ENCODE measurements at places on chromosomes 11 and 22.

- no peak for DNase-seq
Observed at GRCh38 chr11:5665051-5665570, 19.8 kb downstream of the TRIM5 start.

DNA sequence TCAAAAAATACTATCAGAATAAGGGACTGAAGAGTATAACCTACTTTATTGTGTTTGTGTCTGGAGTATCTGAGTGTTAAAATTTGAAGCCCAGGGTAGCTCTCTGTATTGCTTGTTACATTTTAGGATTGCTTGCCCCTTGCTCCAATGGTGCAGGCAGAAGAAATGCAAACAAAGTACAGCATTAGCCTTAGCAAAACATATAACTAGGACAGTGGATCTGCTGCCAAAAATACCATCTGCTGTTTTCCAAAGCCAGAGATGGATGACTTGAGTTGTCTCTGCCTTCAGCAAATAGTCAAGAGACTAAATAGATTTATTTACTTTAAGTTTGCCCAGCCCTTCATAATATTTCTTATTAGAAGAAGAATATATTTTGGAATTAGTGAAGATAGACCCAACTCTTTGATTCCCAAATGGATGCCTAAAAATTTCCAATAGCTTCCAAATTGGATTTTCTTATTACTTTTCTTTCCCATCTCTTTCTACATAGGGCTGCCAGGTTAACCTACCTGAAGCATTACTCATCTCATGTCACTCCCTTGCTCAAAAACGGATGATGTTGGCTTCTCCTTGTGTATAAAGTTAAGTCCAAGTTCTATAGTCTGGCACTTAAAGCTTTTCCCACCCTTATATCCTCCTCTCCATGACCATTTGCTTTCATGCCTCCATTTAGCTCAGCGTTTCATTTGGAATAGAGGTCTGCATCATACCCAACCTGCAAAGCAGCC is 66.3 kb downstream of the LDLRAD3 start:
- no peak for DNase-seq

DNA sequence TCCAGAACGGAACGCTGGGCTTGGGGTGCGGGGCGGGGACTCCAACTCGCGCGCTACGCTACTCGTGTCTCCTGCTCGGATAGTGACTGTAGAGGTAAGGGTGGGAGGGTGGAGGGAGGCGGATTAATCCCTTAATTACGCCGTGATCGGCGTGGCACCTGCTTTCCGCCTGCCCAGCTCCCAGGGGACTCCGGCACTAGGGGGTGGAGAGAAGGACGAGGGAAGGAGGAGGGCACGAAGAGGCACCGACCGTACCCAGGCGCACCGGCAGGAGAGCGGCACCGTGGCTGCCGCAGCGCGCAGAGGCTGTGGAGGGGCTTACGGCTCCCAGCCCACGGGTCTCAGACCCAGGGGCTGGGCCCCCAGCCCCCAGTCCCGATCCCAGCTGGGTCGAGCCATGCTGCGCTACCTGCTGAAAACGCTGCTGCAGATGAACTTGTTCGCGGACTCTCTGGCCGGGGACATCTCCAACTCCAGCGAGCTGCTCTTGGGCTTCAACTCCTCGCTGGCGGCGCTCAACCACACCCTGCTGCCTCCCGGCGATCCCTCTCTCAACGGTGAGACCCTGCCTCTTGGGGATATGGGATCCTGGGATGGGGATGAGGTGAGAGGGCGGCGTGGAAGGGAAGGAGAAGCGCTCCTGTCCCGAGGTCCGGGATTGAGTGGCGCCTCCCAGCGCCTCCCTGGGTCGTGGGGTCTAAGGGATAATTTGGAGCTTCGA is at the start of gene ROBO3:
TSS of gene ROBO3 (plus strand) at position 252 of the 721 bp plus-strand sequence. CDS start at position 398, 146 bp downstream.
- DNase-seq = no peak

- no peak for DNase-seq
Observed at GRCh38 chr11:74680035-74680671, 51.1 kb downstream of the CHRDL2 start.

DNA sequence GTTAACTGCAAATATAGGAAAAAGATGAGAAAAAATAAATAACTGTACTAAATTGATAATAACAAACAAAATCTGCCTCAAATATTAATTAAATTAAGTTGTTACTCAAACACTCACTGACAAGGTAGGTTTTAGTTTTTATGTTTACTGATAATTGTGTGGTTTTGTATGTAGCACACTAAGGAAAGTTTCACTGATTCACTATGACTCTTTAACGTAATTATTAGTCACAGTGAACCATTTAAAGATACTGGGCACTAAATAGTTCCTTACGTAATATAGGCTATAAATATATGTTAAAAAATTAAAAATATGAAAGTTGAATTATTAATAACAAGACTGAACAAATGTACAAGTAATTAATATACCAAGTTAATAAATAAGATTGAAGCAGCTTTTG is 2330.0 kb upstream of the RAG2 start:
- DNase-seq = no peak

DNA sequence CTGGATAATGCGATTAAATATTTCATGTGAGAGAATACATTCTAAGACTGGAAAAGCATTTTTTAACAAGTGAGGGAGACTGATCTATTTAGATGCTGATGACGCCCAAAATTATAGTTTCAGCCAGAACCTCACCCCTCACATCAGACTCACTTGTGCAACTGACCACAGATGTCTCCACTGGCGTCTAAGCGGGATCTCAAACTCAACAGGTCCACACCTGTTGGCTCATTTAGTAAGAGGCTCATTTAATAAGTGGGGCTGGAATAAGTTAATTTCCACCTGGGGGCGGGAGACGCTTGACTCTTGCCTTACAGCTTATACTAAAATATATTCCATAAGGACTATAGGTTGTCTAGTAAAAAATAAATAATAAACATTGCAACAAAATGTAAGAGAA is 47.5 kb downstream of the MORC2 start:
- DNase-seq = no peak

- no peak for DNase-seq
Observed at GRCh38 chr11:4991060-4991459, 3.6 kb upstream of the OR51L1 start.

DNA sequence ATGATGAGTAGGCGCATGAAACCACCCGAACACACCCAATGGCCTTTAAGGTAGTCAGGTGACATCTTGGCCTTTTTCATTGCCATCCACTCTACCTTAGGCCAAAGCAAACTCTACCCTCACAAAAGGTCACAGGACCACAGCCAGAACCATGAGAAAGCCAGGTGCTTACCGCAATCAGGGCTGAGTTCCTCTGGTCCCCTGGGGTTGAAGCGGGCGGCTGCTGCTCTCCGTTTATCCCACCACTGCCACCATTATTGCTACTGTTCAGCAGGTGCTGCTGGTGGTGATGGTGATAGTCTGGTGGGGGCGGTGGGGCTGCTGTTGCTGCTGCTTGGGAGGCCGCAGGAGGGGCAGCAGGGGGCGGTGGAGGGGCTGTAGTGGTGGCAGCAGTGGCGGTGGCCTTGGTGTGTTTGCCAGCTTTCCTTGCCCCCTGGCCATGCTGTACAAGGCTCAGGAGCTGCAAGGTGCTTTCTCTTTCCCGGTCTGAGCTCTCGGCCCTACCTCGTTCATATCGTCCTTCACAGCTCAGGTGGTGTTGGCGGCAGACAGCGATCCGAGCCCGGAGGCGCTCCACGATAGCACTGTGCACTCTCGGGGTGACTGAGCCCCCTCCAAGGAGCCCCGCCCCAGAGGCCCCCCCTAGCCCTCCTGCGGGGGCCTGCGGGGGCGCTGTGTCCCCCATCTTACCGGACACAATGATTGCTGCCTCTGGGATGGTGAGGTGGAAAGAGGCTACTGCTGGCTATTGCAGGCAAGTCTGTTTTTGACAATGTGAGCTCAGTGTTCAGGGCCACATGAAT is 1.6 kb downstream of the MAML2 start:
- DNase-seq = peak; percentile 35

GRCh38 chr11:112163875-112164685 is at the start of gene IL18:
IL18 (minus strand) TSS chr11:112164094; CDS start chr11:112155053, 9,041 bp downstream.
- peak; percentile 46 for DNase-seq

DNA sequence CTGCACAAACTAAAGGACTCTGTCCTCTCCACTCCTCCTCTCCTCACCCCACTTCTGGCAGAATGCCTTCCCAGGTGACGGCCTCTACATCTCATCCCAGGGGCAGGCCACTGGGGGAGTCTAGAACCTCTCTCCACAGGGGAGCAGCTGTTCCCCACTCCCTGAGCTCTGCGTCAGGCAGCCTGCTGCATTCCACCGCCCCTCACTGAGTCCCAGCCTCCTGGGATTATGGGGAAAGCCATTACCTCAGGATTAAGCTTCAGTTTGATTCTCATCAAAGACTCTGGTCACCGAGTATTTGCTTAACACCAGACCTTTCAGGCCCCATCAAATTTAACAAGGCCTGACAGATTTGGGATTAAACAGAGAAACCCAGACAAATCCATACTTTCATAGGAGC is 405.9 kb downstream of the NXPE2 start:
- no peak for DNase-seq

GRCh38 chr11:2779981-2780849 is 80.4 kb upstream of the KCNQ1OT1 start:
- no peak for DNase-seq

DNA sequence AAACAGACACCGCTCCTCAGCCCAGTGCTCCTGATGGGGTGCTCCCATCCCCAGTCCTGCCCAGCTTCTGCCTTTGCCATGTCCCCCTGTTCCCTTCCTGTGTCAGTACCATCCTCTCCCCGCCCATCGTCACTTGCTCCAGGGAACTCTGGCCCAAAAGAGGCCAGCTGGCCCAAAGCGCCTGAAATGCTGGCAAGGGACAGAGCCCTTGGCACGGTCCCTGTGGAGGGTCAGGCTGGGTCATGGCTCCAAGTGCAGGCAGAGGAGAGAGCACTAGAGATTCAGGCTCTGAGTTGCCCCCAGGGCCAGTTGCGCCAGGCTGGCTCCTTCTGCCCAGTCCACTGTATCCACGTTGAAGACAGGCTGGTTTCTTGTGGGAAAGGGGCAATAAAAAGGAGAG is 8.4 kb upstream of the HDHD5 start:
- DNase-seq = no peak

GRCh38 chr11:10762185-10762584 is 11.1 kb downstream of the CTR9 start:
- no peak for DNase-seq

GRCh38 chr11:119222308-119222707 is 16.2 kb downstream of the CBL start:
- no peak for DNase-seq

GRCh38 chr22:34055525-34056200 is 135.4 kb upstream of the LARGE1 start:
- DNase-seq = peak; percentile 81

- no peak for DNase-seq
Observed at GRCh38 chr11:107688322-107688918, 23.4 kb downstream of the SLN start.

DNA sequence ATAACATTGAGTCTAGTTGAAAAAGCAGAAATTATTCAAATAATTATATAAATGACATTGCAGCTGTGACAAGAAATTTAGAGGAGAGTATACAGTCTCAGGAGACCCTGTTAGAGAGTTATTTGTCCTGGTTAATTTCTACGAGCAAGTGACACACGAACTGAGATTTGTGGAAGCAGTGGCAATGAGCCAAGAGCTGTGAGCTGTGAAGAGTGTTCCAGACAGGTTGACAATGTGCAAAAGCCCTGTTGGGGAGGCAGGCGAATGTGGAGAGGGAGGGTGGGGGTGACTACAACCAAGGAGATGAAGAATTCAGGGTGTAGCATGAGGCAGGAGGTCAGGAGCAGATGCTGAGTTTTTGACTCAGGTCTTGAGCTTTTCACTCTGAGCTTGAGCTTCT is 620.2 kb upstream of the TENM4 start:
- no peak for DNase-seq

DNA sequence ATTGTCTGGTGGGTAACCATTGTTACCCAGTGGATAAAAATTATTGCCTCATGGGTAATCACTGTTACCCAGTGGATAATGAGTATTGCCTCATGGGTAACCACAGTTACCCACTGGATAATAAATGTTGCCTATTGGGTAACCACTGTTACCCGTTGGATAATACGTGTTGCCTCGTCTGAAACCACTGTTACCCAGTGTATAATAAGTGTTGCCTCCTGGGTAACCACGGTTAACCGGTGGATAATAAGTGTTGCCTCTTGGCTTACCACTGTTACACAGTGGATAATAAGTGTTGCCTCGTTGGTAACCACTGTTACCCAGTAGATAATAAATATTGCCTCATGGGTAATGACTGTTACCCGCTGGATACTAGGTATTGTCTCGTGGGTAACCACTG is 20.9 kb upstream of the NXPE4 start:
- DNase-seq = no peak

GRCh38 chr11:116910378-116910777 is 73.0 kb upstream of the APOA1 start:
- no peak for DNase-seq

DNA sequence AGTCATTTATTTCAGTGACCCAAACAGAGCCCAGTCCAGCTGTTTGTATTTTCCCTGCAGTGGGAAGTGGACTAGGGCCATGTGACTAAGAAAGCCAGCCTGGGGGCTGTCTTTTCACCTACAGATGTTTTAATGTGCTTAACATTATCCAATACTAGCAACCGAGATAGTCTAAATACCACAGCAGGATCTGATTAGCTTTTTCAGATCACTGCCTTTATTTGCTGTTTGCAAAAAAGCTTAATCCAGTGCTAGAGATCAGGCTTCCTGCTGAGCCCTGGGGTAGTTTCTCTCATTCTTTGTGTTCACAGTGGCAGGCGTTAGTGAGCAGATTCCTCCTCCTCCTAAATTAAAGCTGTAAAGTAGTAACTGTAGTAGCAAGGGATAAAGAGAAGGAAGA is 35.0 kb downstream of the ZC3H12C start:
- DNase-seq = peak; percentile 31

- DNase-seq = no peak
Observed at GRCh38 chr11:64391839-64392238, 32.9 kb downstream of the RPS6KA4 start.

DNA sequence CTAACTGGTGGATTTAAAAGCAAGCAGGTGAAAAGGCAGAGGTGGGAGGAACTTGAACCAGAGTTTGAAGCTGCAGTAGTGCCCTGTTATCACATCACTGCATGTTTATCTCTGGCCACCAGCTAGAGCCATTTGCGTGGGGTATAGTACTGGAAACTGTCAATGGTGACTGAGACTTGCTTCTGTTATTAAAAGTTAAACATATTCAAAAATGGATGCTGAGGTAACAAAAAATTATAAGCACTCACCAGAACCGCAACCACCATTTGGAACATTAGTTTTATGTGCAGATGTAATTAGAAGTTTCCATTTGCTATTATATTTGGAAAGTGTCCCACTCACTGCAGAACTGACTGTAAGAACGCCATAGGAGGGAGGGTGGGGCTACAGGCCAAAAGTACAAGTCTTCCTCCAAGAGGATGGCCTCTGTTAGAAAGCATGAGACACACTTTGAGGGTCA is 1.2 kb upstream of the CD59 start:
- no peak for DNase-seq

DNA sequence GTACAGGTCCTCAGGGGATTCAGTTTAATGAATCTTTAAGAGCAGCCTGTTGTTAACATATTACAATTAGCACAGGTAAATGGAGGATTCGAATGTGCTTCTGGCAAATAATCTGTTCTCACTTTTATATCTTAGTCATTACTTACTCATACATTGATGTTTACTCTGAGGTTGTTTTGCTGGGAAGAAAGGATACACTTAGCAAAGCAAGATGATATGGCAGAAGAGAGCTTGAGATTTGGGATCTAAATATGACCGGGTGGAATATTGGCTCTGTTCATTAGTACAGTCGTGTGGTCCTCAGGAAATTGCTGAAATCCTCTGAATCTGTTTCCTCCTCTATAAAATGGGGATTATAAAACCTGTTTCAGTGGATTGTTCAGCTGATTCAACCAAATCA is 59.7 kb downstream of the SPON1 start:
- no peak for DNase-seq

Measured in iPS-NIHi11 (cell line).